ENCODE measurements at places on chromosomes 2 and 18.

DNA sequence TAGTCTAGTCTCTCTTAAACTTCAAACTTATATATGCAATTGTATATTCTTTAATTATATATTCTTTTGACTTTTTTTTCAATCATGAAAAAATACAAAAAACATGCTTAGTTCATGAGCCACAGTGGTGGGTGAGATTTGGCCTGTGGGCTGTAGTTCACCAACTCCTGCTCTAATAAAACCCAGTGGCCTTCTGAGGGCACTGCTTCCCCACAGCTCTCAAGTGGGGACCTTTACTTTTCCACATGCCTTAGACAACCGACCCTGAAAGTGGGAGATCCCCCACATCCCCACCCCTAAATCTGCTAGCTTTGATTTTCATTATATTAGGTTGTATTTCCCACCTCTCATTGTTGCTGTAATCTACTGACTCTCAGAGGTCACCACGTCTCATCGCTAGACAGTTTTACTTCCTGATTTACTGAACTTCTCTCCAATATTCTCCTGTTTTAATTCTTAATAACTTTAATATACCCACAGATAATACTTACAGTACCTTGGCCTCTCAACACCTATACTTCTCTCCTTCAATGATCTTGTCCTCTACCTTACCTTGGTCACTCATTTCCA is 57.3 kb downstream of the ROCK1 start:
- no peak for DNase-seq

- no peak for DNase-seq
Observed at GRCh38 chr18:3867864-3868311, 417.9 kb downstream of the TGIF1 start.

- no peak for DNase-seq
Observed at GRCh38 chr18:79460481-79461300, 65.0 kb downstream of the NFATC1 start.

GRCh38 chr18:58447402-58448095 is 181.3 kb downstream of the ALPK2 start:
- DNase-seq: no peak
